Epithelial cell of prostate (primary cell): ENCODE measurements at places on chromosomes 4 and X.

DNA sequence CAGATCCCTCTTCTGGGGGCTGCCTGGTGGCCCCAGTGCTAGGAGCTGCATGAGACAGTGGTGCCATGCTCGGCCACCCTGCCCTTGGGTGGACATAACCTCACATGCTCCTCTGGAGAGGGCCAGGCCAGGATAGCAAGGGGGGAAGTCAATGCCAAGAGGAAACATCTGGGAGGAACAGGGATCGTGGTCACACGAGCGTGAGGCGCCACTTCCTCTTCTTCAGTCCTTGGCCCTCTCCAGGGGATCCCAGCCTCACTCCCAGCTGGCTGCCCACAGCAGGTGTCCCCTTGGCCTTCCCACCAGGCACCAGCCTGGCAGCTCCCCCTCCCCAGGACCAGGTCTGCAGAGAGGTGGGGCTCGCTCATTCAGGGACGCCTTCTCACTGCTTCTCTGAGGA, 28.6 kb downstream of the TBC1D14 start:
- DNase-seq, result no peak

DNA sequence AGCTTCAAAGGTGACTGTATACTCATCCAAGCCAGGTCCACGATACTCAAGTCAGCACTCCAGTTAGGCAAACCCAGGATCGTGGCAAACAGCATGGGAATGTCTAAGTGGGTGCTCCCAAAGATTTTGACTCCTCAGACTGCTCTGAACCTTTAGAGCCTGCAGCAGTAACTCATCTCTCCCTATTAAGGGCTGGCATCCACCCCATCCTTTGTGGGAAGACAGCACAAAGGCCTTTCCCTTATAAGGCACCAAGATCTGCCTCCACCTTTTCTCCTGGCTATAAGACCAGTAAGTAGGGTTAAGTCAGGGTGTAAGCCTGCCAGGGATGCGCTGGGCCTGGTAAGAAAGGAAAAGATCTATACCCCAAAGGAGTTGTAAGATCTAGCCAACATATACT, 23.6 kb upstream of the SLC25A43 start:
- DNase-seq, result no peak

DNA sequence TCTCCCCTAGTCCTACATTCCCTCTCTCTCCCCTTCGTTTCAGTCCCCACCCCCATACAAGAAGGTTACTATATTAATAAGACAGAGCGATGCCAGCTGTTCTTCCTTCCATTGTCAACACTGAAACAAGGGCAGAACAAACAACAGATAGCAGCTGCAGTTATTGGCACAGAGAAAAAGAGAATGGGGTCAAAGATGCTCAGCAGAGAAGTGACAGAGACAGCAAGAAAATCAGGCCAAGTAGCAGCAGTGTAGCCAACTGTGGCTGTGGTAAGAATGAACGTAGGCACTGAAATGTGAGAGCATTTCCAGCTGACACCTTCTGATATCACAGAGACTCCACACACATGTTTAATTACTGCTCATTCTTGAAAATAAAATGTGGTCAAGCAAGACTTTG, 641.8 kb downstream of the FSTL5 start:
- DNase-seq, result no peak

DNA sequence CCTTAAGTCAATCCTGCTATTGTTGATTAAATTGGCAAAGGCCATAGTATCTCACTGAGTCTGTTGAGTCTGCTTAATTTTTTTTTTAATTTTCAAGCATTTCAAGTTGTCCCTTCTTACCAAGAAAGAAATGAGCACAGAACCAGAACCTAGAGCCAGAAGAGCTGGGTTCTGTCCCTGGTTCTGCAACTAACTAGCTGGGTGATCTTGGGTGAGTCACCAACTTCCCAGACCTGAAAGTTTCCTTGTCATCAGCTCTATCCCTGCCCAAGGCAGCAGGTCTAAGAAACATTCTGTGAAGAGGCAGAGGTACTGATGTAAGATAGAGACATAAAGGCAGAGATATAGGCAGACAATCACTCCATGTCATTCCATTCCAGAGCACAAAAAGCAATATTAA, 17.3 kb downstream of the TEC start:
- no peak for DNase-seq

- no peak for DNase-seq
Observed at GRCh38 chr4:71229477-71230270, 109.1 kb upstream of the SLC4A4 start.

DNA sequence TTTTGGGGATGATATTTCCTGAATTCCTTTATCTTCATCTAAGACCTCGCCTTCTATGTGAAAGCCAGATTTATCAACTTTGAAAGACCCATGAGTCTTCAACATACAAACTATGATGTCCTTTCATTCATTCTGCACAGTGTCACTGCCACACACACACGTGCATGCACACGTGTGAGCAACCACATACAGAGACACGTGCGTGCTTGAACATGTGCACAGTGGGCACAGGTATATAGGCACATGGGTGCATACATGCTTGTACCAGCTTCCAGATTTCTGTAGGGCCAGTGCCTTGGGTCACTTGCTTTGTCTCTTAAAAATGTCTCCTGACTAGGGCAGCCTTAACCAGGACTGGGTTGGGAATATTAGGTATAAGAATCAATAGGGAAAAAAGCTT, 49.1 kb upstream of the RBPJ start:
- DNase-seq, result no peak

GRCh38 chr4:10622728-10623127, 61.8 kb downstream of the CLNK start:
- DNase-seq, result no peak

DNA sequence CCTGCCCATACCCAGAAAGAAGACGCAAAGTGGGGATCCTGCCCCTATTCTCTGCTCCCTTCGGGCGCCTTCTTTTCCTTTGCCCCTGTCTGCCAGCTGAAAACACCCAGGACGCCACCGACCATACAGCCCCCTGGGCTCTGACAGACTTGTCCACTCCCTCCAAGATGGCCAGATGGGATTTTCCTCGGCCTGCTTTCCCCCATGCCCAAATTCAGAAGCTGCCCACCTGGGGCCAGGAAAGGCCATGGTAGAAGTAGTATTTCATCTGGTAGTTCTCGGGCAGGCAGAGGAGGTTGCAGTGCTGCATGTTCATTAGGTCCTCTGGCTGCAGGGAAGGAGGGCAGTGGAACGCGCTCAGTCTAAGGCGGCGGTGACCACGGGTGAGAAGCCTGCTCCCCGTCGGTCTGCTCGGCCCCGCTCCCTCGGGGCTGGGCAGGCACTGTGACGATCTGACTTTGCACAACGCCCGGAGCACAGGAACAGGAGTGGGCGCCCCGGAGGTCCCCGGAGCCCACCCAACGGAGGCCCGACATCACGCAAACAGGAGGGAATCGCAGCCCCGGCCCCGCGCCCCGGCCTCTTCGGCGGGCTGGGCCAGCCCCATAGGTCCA, 582 bp downstream of the NAA10 start:
- DNase-seq, result no peak

DNA sequence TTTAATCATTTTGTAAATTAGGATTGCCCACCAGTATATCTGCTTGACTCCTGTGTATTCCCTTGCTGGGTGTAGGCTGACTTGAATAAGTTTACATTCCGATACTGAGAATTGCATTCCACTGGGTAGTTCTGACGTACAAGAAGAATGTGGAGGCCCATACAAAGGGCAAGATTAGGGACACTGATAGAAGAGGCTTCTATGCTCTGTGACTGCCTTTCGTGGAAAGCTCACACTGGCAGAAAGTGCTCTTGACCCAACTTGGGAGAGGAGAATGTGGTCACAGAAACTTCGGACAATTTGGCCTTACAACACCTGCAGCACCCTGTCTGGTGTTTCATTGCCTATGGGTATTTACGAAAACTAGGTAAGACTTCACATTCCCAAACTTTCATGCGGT, 126.3 kb downstream of the RAPGEF2 start:
- no peak for DNase-seq

- DNase-seq, result no peak
Observed at GRCh38 chrX:21683941-21684340, 25.8 kb upstream of the KLHL34 start.

- DNase-seq, result no peak
Observed at GRCh38 chr4:83725336-83726085, 189.6 kb downstream of the GPAT3 start.

DNA sequence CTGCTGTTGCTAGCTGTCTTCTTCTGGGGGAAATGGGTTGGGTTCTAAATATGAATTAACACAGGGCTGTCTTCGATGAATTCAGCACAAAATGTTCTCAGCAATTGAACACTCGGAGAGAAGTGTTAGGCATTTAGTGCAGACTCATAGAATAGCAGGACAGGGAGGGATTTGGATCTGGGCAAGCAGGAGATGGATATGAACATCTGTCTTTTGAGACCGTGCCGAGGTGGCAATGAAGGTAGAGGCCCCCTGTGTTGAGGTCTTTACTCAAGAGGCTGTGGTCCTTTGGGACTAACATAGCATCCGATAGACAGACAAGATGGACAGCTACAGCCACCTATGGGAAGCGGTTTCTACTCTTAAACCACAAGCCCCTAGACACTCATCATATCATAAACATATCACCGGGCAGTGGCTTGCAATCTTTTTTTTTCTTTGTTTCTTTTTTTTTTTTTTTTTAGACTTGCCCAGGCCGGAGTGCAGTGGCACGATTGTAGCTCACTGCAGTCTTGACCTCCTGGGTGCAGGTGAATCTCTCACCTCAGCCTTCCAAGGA, 6.7 kb downstream of the CD99 start:
- DNase-seq, result no peak

DNA sequence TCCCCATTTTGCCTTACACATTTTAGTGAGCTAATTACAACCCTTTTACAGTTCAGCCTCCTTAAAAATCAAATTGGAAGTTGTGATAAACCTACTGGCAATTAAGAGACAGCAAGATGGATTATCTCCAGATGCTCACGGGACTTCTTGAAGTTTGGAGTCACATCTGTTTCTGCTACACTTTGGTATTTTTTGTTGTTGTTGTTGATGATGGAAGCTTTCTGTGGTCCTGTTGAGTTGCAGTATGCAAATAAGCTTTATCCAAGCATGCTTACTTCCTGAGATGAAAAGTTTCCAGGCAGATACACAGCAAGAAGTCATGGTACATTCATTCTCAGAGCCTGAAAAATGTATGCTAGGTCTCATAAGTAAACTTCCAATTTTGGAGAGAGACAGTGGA, 670.0 kb upstream of the AMOT start:
- DNase-seq, result no peak
